ENCODE measurements at places on chromosomes 1 and 21. TPM values are rescaled to one million over a fixed set of nuclear protein-coding genes. Genes with fewer than 3 reads are reported as not detected.

GRCh38 chr1:208821939-208822338, 577.8 kb upstream of the PLXNA2 start:
- DNase-seq = no peak

Gene SMAP2
- total RNA-seq = 4.2 TPM

Gene CNR2
- not detected for total RNA-seq

Gene FMN2
- total RNA-seq = not detected

- DNase-seq = no peak
Observed at GRCh38 chr1:107378426-107378825, 237.6 kb downstream of the NTNG1 start.

- no peak for DNase-seq
Observed at GRCh38 chr1:985126-985525, 3.2 kb upstream of the PERM1 start.

Gene TMEM125
- 9.5 TPM for total RNA-seq

Gene TTC22
- total RNA-seq = 12.5 TPM

- no peak for DNase-seq
Observed at GRCh38 chr21:39667353-39667891, 54.7 kb downstream of the B3GALT5 start.

- no peak for DNase-seq
Observed at GRCh38 chr1:185906186-185906585, 172.0 kb downstream of the HMCN1 start.

GRCh38 chr1:206960676-206961386, 9.4 kb downstream of the FCAMR start:
- no peak for DNase-seq

Gene PLPPR5
- not detected for total RNA-seq

- DNase-seq = no peak
Observed at GRCh38 chr21:43847301-43847700, 17.7 kb upstream of the AGPAT3 start.

- DNase-seq = no peak
Observed at GRCh38 chr1:93758842-93759515, 77.3 kb upstream of the BCAR3 start.

- peak; percentile 80 for DNase-seq
Observed at GRCh38 chr1:100352267-100353070, at the start of gene CDC14A. TSS of gene CDC14A (plus strand) at chr1:100352506. CDS start at chr1:100352955, 449 bp downstream.

DNA sequence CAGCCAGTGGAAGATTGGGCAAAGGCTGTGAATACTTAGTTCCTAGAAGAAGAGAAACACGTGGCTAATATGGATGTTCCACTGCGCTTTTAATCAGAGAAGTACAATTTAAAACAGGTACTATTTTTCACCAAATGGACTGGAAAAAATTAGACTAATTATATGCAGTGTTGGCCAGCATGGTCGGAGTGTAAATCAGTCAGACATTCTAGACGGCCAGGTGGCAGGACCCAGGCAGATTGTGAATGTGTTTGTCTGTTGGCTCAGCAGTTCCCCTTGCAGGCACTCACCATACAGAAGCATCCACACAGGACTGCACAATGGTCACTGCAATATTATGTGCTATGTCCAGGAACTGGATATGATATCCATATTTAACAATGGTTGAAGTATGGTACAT, 23.9 kb upstream of the SLC25A34 start:
- DNase-seq = no peak

DNA sequence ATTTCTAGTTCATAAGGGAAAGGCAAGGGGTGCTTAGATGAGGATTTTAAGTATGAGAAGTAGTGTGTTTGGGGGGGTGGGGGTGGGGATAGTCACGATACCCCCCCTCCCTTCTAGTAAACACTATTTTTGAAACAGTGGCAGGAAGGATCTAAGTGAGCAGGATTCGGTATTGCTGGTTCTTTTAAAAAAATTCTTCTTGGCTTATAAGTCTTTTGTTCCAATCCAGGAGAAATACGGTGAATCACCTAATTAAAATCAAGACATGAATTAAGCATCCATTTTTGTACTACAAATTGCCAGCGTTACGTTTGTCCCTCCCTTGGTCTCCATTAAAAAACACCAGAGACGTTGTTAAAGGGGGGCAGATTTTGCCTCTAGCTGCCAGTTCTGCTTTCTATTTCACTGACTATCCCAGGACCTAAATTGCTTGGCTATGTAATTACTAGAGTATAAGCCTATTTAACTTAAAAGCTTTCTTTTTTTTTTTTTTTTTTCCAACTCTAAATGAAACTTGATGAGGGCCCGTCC, 911 bp downstream of the LMO4 start:
- DNase-seq = peak; percentile 26

Gene SPATA1
- 0.26 TPM for total RNA-seq

- no peak for DNase-seq
Observed at GRCh38 chr1:195495720-195496635, 1112.3 kb downstream of the KCNT2 start.

GRCh38 chr1:226526801-226527595, 21.6 kb upstream of the STUM start:
- DNase-seq = peak; percentile 49

DNA sequence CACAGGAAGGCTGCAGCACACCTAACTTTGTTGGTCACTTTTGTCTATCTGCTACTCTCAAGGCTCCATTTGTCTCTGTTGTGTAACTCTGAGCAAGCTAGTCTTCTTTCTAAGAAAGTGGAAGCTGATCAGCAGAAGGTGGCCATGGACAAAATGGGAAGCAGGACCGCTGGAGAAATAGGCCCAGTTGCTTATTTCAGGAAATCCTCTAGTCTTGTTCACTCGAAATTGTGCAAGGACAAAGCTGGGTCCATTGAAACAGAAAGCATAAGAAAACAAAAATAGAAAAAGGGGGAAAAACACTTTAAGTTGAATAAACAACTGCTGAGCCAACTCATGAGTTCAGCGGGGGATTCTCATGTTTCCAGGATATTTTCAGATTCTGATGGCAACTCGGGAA, 150.1 kb downstream of the PBX1 start:
- no peak for DNase-seq

- peak; percentile 99 for DNase-seq
Observed at GRCh38 chr1:178126741-178127185, 32.9 kb downstream of the RASAL2 start.

GRCh38 chr1:71964188-71964587, 318.2 kb downstream of the NEGR1 start:
- DNase-seq = no peak

GRCh38 chr1:203407296-203407695, 56.4 kb upstream of the FMOD start:
- no peak for DNase-seq
